GM23248 (cell line): ENCODE measurements at places on chromosomes 2 and 18. TPM values are rescaled to one million over a fixed set of nuclear protein-coding genes. Genes with fewer than 3 reads are reported as not detected.

GREB1 gene
- total RNA-seq = not detected in 2 replicates

DNAJC5G gene
- not detected in 2 replicates for total RNA-seq

PAIP2B gene
- total RNA-seq = under 0.01 TPM in 2 replicates

SLC11A1 gene
- total RNA-seq = not detected in 2 replicates

NFATC1 gene
- 6.4 and 7.5 TPM in 2 replicates for total RNA-seq

C2orf66 gene
- not detected in 2 replicates for total RNA-seq

SLC4A1AP gene
- 21.0 and 23.9 TPM in 2 replicates for total RNA-seq

RNF152 gene
- total RNA-seq = 5.4 and 11.3 TPM in 2 replicates

- no peaks in the 10 kb centered on the region for H3K36me3 ChIP-seq
- no peak overlapping the region for H3K4me3 ChIP-seq
- DNase-seq = no peak
- no peaks in the 10 kb centered on the region for H3K27me3 ChIP-seq
- no peaks in the 10 kb centered on the region for H3K4me1 ChIP-seq
These were observed 12.6 kb upstream of the L3MBTL4 start for GRCh38 chr18:6427286-6427685.

GRCh38 chr2:233940376-233941276 lies 23.5 kb downstream of the TRPM8 start:
- no peaks in the 10 kb centered on the region for H3K36me3 ChIP-seq
- no peaks in the 10 kb centered on the region for H3K4me1 ChIP-seq
- peaks cover 62% of the 10 kb centered on the region for H3K27me3 ChIP-seq
- DNase-seq = no peak
- no peak overlapping the region for H3K4me3 ChIP-seq

DNA sequence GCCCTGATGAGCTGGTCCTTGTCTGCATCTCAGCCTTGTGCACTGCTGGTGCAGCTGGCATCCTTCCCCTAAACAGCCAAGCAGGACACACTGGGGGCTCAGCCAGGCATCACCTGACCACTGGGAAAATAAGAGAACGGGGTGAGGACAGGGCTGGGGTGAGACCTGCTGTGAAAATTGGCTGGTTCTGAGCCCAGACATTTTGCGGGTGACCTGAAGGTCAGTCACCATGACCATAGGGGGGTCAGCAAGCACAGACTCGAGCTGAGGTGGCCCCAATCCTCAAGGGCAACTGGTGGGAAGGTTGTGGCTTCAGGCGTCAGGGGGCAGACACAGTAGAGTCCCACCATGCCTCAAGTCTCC lies 144.9 kb upstream of the TWIST2 start:
- H3K27me3 ChIP-seq = no peaks in the 10 kb centered on the region
- no peak for DNase-seq
- peaks cover 7% of the 10 kb centered on the region; the same call in 1 of the 2 replicates for H3K4me1 ChIP-seq
- H3K27ac ChIP-seq = no peak overlapping the region
- no peak overlapping the region for H3K4me3 ChIP-seq

DNA sequence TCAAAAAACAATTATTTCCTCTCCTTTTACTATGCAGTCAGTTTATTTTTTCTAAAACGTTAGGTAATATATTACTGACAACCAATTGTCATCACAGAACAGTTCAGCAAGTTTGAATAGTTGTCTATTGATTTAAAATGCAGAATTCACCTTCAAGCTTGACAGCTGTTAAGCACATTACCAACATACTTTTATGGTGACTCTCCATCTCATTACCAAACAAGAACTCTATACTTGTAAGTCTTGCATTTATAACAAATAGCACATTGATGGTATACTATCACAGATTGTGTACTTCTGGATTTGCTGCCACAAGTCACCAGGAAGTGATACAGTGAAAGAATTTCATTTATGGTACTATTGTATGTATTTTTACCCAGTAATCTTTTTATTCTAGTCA lies 99.4 kb upstream of the PPP1CB start:
- DNase-seq = peak; percentile 26
- no peak overlapping the region for H3K4me3 ChIP-seq
- peaks cover 11% of the 10 kb centered on the region for H3K4me1 ChIP-seq
- no peaks in the 10 kb centered on the region for H3K36me3 ChIP-seq
- H3K27ac ChIP-seq = no peak overlapping the region

DNA sequence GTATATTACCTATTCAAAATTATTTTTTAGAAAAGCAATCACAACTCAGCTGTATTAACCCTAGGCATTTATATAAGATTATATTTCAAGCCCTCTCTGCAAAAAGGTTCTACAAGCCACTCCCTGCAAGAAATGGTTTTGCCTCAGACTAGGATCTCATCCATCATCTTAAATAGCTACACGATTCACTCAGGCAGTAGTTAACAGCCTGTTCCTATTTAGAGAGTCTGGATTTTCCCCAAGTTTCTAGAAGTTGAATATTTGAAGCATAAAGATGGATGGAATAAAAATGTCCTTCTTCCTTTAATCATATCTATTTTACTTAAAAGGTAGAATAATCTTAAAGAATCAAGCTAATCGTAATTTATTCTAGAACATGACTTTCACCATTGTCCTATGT lies 167.1 kb upstream of the STK17B start:
- H3K27ac ChIP-seq = no peak overlapping the region
- no peaks in the 10 kb centered on the region for H3K36me3 ChIP-seq
- H3K27me3 ChIP-seq = no peaks in the 10 kb centered on the region
- no peak overlapping the region for H3K4me3 ChIP-seq
- DNase-seq = no peak

- no peak for DNase-seq
- no peak overlapping the region for H3K4me3 ChIP-seq
- no peaks in the 10 kb centered on the region for H3K4me1 ChIP-seq
- no peaks in the 10 kb centered on the region for H3K36me3 ChIP-seq
- no peak overlapping the region for H3K27ac ChIP-seq
- peaks cover 71% of the 10 kb centered on the region for H3K27me3 ChIP-seq
These were observed 756 bp downstream of the ADCYAP1 start for GRCh38 chr18:905307-905947.

DNA sequence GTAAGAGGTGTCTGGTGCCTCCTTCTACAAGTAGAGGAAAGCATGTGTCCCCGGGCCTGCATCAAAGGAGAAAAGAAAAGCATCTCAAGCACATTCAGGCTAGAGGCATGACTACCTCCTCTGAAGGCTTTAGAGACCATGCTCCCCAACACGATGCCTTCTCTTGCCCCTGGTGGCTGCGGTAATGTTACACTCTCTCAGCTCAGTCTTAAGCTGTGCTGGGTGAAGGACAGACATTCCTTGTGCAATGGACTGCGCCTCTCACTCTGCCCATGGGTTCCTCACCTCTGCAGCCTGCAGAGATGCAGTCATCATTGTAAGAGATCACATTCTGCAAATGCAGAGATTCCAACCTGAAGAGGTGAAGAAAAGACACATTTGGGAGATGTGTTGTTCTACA lies 148.2 kb upstream of the HNRNPA3 start:
- H3K27me3 ChIP-seq = no peaks in the 10 kb centered on the region
- H3K4me1 ChIP-seq = no peaks in the 10 kb centered on the region
- no peak overlapping the region for H3K27ac ChIP-seq
- no peak for DNase-seq
- no peak overlapping the region for H3K4me3 ChIP-seq

- peaks cover 54% of the 10 kb centered on the region for H3K36me3 ChIP-seq
- H3K4me1 ChIP-seq = peaks cover 13% of the 10 kb centered on the region; the same call in 1 of the 2 replicates
- DNase-seq = peak; percentile 95
- no peaks in the 10 kb centered on the region for H3K27me3 ChIP-seq
- H3K4me3 ChIP-seq = no peak overlapping the region
These were observed 108.1 kb downstream of the ARHGEF33 start for GRCh38 chr2:38997781-38998180.

GRCh38 chr2:80529466-80530165 lies 225.1 kb upstream of the LRRTM1 start:
- H3K27ac ChIP-seq = no peak overlapping the region
- no peaks in the 10 kb centered on the region for H3K4me1 ChIP-seq
- H3K27me3 ChIP-seq = no peaks in the 10 kb centered on the region

- no peaks in the 10 kb centered on the region for H3K36me3 ChIP-seq
- H3K4me3 ChIP-seq = no peak overlapping the region
- H3K27me3 ChIP-seq = no peaks in the 10 kb centered on the region
These were observed 136.5 kb upstream of the STK17B start for GRCh38 chr2:196307775-196308305.

GRCh38 chr2:231371430-231372054 lies 24.0 kb upstream of the B3GNT7 start:
- H3K4me1 ChIP-seq = no peaks in the 10 kb centered on the region
- no peak overlapping the region for H3K4me3 ChIP-seq
- DNase-seq = no peak

- no peak for DNase-seq
- H3K27me3 ChIP-seq = no peaks in the 10 kb centered on the region
- H3K36me3 ChIP-seq = no peaks in the 10 kb centered on the region
These were observed 158.9 kb upstream of the HNRNPA3 start for GRCh38 chr2:177053716-177054115.

DNA sequence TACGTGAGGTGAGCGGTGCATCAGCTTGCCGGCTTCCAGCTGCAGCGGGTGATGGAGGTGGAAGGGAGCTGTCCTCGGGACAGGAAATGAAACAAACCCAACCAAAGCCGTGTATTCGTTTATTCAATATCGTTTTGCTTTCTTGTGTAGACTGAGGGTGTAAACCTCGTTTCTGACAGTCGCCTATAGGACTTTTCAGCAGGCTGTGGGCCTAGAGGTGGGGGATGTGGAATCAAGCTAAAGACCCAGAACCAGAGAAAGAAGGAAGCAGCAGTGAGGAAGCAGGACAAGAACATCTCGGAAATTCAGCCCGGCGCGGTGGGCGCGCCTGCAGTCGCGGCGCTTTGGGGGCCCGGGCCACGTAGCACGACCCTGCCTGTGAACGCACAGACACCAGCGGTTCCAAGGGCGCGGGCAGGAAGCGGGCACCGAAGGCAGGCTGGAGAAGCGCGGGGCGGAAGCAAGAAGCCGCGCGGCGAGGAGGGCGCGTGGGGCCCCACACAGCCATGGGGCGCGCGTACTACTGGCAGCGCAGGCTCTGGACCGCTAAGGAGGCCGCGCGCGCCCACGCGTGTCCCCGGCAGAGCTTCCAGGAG lies 755 bp upstream of the ATP9B start:
- no peaks in the 10 kb centered on the region for H3K36me3 ChIP-seq
- peaks cover 11% of the 10 kb centered on the region for H3K4me1 ChIP-seq
- H3K27ac ChIP-seq = peak overlapping the region; percentile 75
- H3K27me3 ChIP-seq = no peaks in the 10 kb centered on the region

DNA sequence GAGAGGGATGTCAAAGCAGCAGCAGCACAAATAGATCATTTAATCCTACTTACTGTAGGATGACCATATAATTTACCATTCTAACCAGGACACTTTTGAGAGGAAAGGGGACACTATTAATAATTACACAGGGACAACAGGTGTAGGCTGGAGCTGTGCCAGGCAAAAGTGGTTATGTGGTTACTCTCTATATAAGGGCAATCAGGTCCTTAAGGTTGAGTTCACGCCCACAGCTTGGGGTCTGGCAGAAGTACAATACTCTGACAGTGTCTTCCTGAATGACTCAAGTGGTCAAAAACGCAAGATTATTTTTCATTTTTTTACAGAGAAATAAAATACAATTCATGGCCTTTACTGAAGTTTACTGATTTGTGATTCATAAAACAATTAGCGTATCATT lies 2.8 kb downstream of the PREPL start:
- no peaks in the 10 kb centered on the region for H3K36me3 ChIP-seq
- H3K4me1 ChIP-seq = peaks cover 24% of the 10 kb centered on the region
- H3K27ac ChIP-seq = no peak overlapping the region
- H3K27me3 ChIP-seq = no peaks in the 10 kb centered on the region
- no peak overlapping the region for H3K4me3 ChIP-seq
- peak; percentile 61 for DNase-seq

DNA sequence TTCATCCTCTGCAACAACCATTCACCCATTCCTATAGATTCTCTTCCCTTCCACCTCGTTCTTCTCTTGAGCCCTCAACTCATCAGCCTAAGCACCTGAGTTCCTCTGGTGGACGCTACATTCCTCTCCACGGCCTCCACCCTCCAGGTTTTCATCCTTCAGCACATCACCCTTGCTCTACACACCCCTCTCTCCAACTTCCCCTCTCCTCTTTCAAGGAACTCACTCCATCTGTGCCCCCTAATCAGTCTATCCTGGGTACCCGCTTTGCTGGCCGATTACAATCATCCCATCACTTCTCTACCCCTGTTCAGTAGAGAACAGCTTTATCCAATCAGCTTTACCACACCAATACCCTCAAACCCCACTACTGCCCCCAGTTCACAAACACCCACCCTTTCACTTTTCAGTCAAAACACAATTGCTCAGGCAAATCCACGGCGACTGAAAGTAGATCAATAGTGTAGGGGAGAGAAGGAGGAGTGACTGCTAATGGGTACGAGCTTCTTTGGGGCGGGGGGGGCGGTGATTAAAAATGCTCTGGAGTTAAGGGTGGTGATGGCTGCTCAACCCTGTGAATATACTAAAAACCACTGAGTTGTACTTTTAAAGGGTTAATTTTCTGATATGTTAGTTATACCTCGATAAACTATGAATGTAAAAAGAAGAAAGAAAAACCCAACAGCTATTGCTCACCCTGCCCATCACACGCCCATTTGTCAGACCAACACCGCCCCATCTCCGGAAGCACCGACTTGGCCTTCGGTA lies 857 bp downstream of the DYM start:
- peak overlapping the region; percentile 77; the same call in 1 of the 2 replicates for H3K27ac ChIP-seq
- H3K36me3 ChIP-seq = no peaks in the 10 kb centered on the region
- H3K4me3 ChIP-seq = peak overlapping the region; percentile 93
- peak; percentile 71 for DNase-seq
